ENCODE measurements at places on chromosomes 11 and 22. TPM values are rescaled to one million over a fixed set of nuclear protein-coding genes. Genes with fewer than 3 reads are reported as not detected.
A peak's percentile ranks its signal among the peaks of the same experiment; 100 is the strongest.

DNA sequence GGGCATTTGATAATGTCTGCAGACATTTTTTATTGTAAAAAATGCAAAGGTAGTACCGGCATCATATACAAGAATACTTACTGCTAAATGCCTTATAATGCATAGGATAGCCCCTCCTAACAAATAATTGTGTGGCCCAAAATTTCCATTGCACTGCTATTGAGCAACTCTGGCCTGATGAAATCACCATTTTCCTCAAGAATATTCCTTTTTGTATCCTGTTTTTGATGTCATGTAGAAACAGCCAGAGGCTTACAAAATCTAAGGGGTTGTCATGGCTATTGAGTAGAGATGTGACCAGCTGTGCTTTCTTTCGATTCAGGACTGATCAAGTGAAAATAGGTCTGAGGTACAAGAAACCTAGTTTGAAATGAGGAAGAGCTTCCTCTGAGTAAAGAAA, 854.3 kb downstream of the KCNA4 start:
- no peaks in the 10 kb centered on the region for H3K4me1 ChIP-seq
- no peak for DNase-seq
- no peaks in the 10 kb centered on the region for H3K27me3 ChIP-seq
- no peaks in the 10 kb centered on the region for H3K36me3 ChIP-seq
- H3K4me3 ChIP-seq, result no peak overlapping the region

GRCh38 chr11:32161293-32161692, 70.4 kb downstream of the RCN1 start:
- no peak for DNase-seq
- H3K4me1 ChIP-seq, result no peaks in the 10 kb centered on the region
- no peak overlapping the region for H3K27ac ChIP-seq
- no peaks in the 10 kb centered on the region for H3K36me3 ChIP-seq
- no peak overlapping the region for H3K4me3 ChIP-seq

GRCh38 chr11:76025068-76025467, 181.2 kb downstream of the WNT11 start:
- no peaks in the 10 kb centered on the region for H3K27me3 ChIP-seq
- no peaks in the 10 kb centered on the region for H3K4me1 ChIP-seq
- no peaks in the 10 kb centered on the region for H3K36me3 ChIP-seq
- DNase-seq, result no peak
- no peak overlapping the region for H3K27ac ChIP-seq

DNA sequence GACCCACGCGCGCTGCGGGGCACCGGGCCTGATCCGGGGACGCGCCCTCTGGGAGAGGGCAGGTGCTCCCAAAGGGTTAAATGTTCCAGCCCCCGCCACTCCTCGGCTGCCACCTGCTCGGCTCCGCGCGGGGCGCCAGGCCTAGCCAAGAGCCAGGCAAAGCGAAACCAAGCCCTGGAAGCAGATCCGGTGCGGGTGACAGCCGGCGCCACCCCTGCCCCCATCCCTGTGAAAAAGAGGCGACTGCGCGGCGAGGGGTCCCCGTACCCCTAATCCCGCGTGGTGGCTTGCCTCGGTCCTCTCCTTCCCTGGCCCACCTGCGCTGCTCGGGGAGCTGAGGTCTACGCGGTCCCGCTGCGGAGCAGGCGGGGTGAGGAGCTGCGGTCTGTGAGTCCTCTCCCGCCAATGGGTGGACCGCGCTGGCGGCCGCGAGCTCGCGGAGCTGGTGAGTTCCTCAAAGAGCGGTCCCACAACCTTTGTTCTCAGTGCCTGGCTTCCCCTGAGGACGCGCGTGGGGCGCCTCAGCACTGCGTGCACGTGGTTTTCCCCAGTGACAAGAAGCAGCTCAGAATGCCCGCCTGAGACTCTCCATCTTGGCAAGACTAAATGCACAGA, at the start of gene ME3:
ME3 (minus strand) TSS at position 610 of the 615 bp plus-strand sequence.
- H3K4me1 ChIP-seq, result peaks cover 13% of the 10 kb centered on the region
- peak within 1 kb of the TSS; percentile 91 for H3K4me3 ChIP-seq
- no peaks in the 10 kb centered on the region for H3K36me3 ChIP-seq
- DNase-seq, result peak; percentile 31
- H3K27me3 ChIP-seq, result no peaks in the 10 kb centered on the region
- peak within 1 kb of the TSS; percentile 90 for H3K27ac ChIP-seq

DNA sequence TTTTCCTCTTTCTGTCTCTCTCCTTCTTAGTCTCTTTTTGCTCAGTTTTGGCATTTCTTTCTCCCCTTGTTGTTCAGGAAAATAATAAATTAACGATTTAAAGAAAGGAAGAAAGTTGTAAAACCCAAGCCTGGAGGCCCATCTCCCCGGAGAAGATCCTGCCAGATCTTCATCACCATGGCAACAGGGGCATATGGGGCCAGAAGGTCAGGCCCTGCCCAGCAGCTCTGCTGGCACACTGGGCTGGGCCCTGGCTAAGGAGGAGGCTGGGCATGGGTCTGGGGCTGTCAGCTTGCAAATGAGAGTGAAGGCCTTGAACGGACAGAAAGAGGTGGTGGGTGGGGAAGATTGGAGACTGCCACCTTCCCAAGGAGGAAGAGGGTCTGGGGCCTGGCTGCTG, 2.8 kb downstream of the LRRC10B start:
- peak overlapping the region; percentile 73 for H3K27ac ChIP-seq
- peaks cover 22% of the 10 kb centered on the region for H3K27me3 ChIP-seq

GRCh38 chr22:23075525-23076216, 5.4 kb downstream of the GNAZ start:
- no peak overlapping the region for H3K27ac ChIP-seq
- no peak overlapping the region for H3K4me3 ChIP-seq
- peaks cover 59% of the 10 kb centered on the region for H3K36me3 ChIP-seq
- no peak for DNase-seq
- H3K4me1 ChIP-seq, result peaks cover 66% of the 10 kb centered on the region

GRCh38 chr11:33866936-33867335, 24.9 kb downstream of the LMO2 start:
- DNase-seq, result peak; percentile 47
- peaks cover 30% of the 10 kb centered on the region for H3K4me1 ChIP-seq
- no peak overlapping the region for H3K4me3 ChIP-seq
- peaks cover 8% of the 10 kb centered on the region for H3K36me3 ChIP-seq

GRCh38 chr11:16133867-16134266, 222.5 kb downstream of the SOX6 start:
- H3K36me3 ChIP-seq, result no peaks in the 10 kb centered on the region
- DNase-seq, result no peak
- no peaks in the 10 kb centered on the region for H3K4me1 ChIP-seq

GRCh38 chr11:26019386-26019785, 312.5 kb upstream of the ANO3 start:
- H3K27me3 ChIP-seq, result no peaks in the 10 kb centered on the region
- H3K4me1 ChIP-seq, result no peaks in the 10 kb centered on the region
- H3K27ac ChIP-seq, result no peak overlapping the region
- no peaks in the 10 kb centered on the region for H3K36me3 ChIP-seq
- no peak overlapping the region for H3K4me3 ChIP-seq

CYP2R1 gene
- 20.5 TPM for total RNA-seq

- DNase-seq, result no peak
- H3K27ac ChIP-seq, result no peak overlapping the region
- H3K36me3 ChIP-seq, result peaks cover 8% of the 10 kb centered on the region
- H3K4me3 ChIP-seq, result no peak overlapping the region
- no peaks in the 10 kb centered on the region for H3K4me1 ChIP-seq
Measured at GRCh38 chr22:19253143-19253542, 38.4 kb downstream of the CLTCL1 start.

DNA sequence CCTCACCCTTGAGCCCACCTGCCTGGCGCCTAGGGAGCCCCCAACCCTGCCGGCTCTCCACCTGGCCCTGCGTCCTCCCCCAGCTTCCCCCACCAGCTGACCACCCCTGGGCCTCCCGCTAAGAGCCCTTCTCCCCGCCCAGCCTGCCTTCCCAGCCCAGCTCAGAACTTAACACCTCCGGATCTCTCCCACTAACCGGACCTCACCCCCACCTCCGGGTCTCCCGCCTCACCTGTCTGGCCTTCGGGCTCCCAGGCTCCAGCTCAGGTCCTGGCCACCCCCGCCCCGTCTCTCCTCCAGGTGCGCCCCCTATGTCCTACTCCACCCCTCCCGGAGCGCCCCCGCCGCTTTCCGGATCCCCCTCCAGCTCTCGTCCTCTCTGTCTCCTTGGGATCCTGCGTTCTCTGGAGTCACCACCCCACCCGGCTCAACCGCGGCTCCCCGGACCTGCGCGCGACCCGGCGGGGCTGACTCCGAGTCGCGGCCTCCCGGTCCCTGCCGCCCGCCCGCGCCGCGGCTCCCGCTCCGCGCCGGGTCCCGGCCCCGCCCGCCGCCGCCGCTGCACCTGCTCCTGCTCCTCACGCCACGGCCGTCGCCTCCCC, at the start of gene KCNJ11:
KCNJ11 (minus strand) TSS at position 51 of the 602 bp plus-strand sequence. CDS start 568 bp downstream, outside the sequence.
- peaks cover 46% of the 10 kb centered on the region for H3K4me1 ChIP-seq
- no peak for DNase-seq
- H3K27me3 ChIP-seq, result no peaks in the 10 kb centered on the region
- H3K36me3 ChIP-seq, result peaks cover 34% of the 10 kb centered on the region
- peak within 1 kb of the TSS; percentile 55 for H3K4me3 ChIP-seq

DNA sequence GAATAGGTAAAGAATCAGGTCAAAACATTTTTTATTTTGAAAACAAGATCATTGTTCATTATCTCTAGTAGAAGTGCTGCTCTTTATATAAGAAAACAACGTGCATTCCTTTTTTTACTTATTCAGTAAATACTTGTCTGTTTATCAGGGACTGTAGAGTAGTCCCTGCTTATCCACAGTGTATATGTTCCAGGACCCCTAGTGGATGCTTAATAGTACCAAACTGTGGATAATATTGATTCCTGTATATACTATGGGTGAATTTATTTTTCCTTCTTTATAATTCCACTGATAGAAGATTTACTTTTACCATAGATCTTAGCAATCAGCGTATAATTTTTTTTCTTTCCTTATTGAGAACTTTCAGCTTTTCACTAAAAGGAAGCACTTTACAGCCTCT, 32.6 kb downstream of the CEP295 start:
- no peak for DNase-seq
- H3K27ac ChIP-seq, result no peak overlapping the region
- H3K27me3 ChIP-seq, result no peaks in the 10 kb centered on the region
- H3K4me1 ChIP-seq, result no peaks in the 10 kb centered on the region

DNA sequence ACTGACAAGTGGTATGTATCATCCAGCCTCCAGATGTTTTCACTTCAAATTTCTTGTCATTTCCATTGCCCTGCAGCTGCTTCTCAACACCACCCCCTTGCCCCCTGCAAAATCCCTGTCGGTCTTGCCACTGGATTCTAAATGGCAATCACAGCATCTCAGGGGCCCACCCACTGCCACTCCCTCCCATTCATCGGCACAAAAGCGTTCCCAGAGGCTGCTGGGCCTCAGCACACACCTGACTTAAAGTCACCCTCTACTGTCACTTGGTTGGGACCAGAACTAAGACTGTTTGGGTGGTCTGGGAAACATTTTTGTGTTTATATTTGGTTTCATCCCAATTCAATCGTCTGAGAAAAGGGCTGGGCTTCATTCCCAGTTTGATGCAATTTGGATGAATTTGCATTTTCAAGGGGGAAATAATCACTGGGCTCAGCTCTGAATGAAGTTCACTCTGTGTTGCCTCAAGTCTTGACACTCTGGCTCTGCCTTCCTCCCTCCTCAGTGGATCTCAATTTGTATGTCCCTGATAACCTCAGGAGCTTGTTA, 27.1 kb downstream of the SYT13 start:
- no peaks in the 10 kb centered on the region for H3K27me3 ChIP-seq
- no peak overlapping the region for H3K4me3 ChIP-seq
- H3K4me1 ChIP-seq, result no peaks in the 10 kb centered on the region
- peak; percentile 67 for DNase-seq
- H3K36me3 ChIP-seq, result peaks cover 8% of the 10 kb centered on the region

All from spinal cord (tissue), 10 donors.